ENCODE measurements at places on chromosomes 11 and 22. TPM values are rescaled to one million over a fixed set of nuclear protein-coding genes. Genes with fewer than 3 reads are reported as not detected.

DNA sequence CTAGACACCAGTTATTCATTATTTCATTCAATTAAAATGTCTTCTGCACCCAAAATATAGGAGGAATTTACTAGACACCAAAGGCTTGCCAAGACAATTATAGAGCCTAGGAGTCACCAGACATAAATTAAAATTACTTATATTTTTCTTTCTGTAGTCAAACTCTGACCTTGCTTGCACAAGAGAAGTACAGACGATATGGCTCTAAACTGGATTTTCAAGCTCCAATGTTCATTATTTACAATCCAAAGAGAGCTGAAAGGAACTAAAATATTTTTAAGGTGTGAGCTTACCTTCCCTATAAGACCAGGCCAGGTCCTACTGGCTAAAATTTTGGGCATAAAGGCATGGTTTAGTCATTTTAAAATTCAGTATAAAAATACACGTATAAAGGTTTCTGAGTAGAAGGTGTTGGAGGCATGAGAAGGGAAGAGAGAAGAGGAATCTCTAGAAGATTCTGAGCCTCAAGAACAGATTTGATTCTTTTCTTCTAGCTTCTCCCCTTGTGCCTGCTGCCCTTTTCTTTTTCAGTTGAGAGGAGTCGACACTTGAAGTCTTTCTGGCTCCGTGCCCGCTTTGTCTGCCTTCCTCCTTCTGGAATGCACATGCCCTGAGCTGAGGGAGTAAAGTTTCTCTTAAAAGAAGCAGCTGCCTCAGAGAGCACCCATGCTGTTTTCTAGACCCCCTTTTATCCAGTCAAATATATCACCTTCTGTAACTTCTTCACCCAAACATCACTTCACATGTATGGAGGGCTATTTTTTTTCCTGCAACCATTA, 13.5 kb downstream of the C11orf97 start:
- no peaks in the 10 kb centered on the region for H3K27me3 ChIP-seq
- no peak overlapping the region for H3K4me3 ChIP-seq
- peak; percentile 82 for DNase-seq

GRCh38 chr11:574632-575312, 1.5 kb upstream of the PHRF1 start:
- peak overlapping the region; percentile 70 for H3K4me3 ChIP-seq
- no peak for DNase-seq
- peak overlapping the region; percentile 57 for H3K27ac ChIP-seq
- H3K36me3 ChIP-seq, result no peaks in the 10 kb centered on the region
- peaks cover 20% of the 10 kb centered on the region for H3K4me1 ChIP-seq

- DNase-seq, result no peak
- no peaks in the 10 kb centered on the region for H3K36me3 ChIP-seq
These were observed 14.6 kb downstream of the MS4A18 start for GRCh38 chr11:60739114-60739513.

DNA sequence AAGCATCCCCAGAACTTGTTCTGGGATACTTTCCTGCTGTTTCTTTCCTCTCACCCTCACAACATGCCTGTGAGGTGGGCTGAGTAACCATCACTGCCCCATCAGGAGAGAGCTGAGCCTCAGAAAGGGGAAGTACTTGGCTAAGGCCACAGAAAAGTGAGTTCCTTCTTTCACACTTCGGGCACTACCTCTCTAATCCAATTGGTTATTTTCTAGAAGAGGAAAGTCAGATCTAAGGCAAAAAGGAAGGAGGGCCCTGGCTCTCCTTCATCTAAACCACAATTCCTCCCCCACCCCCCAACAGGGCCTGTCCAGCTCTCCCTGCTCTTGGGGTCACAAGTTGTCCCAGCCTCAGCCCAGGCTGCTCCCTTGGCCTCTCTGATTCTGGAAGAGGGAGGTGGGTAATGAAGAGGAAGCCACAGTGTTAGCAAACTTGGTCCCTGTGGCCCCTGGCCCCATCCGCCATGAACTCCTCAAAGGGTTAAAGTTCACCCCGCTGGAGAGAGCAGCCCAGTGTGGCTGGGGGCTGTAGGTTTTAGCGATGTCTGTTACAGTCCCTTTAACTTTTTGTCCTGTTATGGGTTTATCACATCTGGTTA, 34.0 kb downstream of the SLC22A12 start:
- H3K27ac ChIP-seq, result no peak overlapping the region
- no peak overlapping the region for H3K4me3 ChIP-seq
- H3K4me1 ChIP-seq, result peaks cover 12% of the 10 kb centered on the region
- no peak for DNase-seq
- H3K27me3 ChIP-seq, result no peaks in the 10 kb centered on the region

Gene MS4A6A
- total RNA-seq, result not detected

DNA sequence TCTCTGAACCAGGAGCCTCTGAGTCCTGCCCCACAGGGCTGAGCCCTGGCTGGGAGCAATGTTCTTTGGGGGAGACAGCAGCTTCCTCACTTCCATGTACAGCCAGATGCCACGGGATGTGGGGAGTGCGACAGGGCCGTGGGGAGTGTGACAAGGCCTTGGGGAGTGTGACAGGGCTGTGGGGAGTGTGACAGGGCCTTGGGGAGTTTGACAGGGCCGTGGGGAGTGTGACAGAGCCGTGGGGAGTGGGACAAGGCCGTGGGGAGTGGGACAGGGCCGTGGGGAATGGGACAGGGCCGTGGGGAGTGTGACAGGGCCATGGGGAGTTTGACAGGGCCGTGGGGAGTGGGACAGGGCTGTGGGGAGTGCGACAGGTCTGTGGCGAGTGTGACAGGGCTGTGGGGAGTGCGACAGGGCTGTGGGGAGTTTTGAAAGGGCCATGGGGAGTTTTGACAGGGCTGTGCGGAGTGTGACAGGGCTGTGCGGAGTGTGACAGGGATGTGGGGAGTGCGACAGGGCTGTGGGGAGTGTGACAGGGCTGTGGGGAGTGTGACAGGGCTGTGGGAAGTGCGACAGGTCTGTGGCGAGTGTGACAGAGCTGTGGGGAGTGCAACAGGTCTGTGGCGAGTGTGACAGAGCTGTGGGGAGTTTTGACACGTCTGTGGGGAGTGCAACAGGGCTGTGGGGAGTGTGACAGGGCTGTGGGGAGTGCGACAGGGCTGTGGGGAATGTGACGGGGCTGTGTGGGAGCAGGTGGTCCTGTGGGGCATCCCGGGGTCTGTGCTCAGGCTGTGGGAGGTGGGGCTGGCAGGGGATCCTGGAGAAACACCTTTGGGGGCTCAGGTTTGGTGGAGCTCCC, 6.6 kb upstream of the KRTAP5-6 start:
- no peaks in the 10 kb centered on the region for H3K36me3 ChIP-seq
- H3K4me3 ChIP-seq, result no peak overlapping the region
- no peaks in the 10 kb centered on the region for H3K4me1 ChIP-seq

GRCh38 chr11:1557904-1558774, 13.9 kb downstream of the DUSP8 start:
- no peak overlapping the region for H3K27ac ChIP-seq
- no peaks in the 10 kb centered on the region for H3K36me3 ChIP-seq
- no peak overlapping the region for H3K4me3 ChIP-seq
- H3K27me3 ChIP-seq, result no peaks in the 10 kb centered on the region

DNA sequence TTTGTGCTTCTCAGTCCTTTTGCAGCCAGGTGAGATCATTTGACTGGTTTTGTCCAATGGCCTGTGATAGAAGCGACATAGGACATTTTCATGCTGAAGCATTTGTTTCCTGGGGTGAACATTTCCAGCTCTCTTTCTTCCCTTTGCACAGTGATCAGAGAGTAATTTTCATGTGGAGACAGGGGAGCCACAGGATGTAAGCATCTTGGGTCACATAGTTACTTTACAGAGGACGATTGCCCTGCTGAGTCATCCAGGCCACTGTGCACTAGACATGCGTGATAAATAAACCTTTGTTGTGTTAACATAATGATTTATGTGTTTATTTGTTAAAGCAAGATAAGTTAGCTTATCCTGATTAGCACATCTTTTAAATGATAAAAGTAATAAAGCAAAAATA, 263.5 kb upstream of the CCDC179 start:
- no peaks in the 10 kb centered on the region for H3K27me3 ChIP-seq
- H3K4me3 ChIP-seq, result no peak overlapping the region
- H3K27ac ChIP-seq, result no peak overlapping the region
- DNase-seq, result no peak

Data from A673 (cell line).